ENCODE measurements at places on chromosomes 12 and 14.
A peak's percentile ranks its signal among the peaks of the same experiment; 100 is the strongest.

DNA sequence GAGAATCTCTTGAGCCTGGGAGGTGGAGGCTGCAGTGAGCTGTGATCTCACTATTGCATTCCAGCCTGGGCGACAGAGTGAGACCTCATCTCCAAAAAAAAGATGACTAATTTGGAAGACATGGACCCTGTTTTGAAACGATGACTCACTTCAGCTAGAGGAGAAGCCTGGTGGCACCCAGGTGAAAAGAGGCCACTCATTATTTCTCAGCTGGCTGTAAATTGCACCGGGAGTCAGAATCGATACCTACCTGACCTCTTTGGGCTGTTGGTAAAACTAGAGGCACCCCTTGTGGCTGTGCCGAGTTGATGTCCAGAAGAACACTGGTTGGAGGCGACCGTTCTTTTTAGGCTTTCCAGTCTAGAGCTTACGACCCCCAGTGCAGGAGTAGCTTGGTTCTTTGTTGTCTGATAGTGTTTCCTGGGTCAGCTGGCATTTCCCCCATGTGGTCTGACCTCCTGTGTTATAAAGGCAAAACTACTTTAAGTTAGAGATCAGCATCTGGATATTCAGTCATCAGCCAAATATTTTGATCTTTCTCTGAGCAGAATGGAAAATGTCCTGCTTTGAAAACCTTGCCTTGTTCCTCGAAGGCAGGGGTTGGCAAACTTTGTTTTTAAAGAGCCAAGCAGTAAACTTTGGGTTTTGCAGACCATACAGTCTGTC lies 93.2 kb downstream of the CHST11 start:
- DNase-seq, result peak; percentile 27

DNA sequence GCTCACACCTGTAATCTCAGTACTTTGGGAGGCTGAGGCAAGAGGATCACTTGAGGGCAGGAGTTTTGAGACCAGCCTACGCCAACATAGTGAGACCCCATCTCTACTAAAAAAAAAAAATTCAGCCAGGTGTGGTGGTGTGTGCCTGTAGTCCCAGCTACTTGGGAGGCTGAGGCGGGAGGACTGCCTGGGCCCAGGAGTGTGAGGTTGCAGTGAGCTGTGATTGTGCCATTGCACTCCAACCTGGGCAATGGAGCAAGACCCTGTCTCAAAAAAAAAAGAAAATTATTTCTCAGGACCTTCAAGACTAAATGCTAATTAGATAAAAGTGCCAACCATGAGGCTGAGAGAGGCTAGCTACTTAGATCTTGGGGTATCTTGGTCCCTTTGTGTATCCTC lies 23.5 kb downstream of the OTUB2 start:
- no peak for DNase-seq

DNA sequence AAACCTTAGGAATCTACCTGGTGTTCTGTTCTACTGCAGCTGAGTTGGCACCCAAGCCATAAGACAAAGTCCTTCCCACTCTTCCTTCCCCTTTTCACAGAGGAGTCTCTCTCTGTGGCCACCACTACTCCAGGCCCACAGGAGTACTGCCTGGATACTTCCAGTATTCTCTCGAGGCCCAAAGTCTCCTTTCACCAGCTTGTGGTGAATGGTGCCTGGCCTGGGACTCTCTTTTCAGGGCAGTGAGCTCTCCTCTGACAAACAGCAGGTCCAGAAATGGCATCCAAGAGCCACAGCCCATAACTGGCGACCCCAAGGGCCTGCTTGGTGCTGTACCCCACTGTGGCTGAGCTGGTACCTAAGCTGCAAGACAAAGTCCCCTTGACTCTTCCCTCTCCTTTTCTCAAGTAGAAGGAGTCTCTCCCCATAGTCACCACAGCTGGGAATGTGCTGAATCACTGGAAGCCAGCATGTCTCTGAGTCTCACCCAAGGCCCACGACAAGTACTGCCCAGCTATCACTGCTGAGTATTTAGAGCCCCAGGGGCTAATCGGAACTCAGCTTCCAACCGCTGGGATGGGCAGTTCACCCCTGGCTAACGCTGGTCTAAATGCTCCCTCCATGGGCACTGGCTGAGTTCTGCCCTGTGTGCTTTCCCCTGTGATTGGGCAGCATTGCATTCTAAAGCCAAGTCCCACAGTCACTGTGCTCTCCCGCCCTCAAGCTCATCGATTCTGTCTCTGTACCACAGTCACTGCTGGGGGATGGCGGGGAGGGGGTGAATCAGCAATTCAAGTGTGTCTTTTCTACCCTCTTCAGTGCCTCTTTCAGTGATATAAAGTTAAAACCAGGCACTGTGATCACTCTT lies 6.1 kb downstream of the A2ML1 start:
- no peak for DNase-seq

- no peak for DNase-seq
These were observed 97.1 kb downstream of the ETNK1 start for GRCh38 chr12:22722081-22722480.

DNA sequence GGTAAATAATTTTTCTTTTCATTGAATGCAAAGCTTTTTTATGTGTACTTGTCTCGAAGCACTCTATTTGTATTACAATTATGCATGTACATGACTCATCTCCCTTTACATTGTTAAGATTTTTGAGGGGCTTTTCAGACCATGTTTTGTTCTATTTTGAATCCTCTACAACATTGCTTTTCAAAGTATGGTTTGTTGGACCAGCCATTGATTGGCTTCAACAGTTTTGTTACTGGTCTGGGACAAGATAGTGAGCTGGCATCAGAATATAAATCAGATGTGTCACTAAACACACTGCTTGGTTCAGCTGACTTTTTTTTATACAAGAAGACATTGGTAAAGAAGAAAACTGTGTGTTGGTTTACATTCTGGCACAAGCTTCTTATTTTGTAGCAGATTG lies 122.3 kb downstream of the MON2 start:
- DNase-seq, result no peak

GRCh38 chr12:109445191-109445609 lies 31.9 kb downstream of the KCTD10 start:
- DNase-seq, result peak; percentile 54

DNA sequence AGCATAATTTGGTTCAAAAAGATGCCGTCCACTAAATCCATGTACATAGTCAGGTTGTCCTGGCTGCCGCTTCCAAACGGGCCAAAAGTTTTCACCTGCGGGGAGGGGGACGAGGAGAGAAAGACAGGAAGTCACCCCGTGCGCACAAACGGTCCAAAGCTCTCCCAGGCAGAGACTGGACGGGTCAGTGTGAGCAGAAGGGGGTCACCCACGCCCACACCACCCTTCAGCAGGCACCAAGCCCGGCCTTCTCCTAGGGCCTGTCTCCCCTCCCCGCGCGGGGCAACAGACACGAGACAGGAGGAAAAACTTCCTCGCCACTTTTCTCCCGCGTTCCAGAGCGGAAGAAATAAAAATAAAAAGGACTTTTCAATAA lies 888 bp downstream of the CCDC88C start:
- DNase-seq, result no peak

DNA sequence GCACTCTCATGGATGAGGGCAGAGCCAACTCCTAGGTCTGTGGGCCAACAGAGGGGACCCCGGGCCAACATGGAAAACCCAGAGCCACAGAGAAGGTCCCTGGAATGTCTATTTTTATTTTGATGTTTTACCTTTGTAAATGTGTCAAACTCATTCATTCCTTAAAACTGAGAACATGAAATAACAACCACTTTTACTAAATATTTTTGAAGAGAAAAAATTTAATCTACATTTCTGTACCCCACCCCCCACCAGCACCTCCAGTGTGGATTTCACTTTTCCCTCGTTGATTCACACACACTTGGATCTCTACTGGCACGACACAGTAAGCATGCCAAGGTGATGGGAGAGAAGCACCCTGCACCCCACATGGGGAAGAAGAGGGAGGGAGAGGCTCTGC lies 6.7 kb downstream of the KRT77 start:
- no peak for DNase-seq

- DNase-seq, result no peak
These were observed 14.1 kb downstream of the GPX2 start for GRCh38 chr14:64928239-64929013.

DNA sequence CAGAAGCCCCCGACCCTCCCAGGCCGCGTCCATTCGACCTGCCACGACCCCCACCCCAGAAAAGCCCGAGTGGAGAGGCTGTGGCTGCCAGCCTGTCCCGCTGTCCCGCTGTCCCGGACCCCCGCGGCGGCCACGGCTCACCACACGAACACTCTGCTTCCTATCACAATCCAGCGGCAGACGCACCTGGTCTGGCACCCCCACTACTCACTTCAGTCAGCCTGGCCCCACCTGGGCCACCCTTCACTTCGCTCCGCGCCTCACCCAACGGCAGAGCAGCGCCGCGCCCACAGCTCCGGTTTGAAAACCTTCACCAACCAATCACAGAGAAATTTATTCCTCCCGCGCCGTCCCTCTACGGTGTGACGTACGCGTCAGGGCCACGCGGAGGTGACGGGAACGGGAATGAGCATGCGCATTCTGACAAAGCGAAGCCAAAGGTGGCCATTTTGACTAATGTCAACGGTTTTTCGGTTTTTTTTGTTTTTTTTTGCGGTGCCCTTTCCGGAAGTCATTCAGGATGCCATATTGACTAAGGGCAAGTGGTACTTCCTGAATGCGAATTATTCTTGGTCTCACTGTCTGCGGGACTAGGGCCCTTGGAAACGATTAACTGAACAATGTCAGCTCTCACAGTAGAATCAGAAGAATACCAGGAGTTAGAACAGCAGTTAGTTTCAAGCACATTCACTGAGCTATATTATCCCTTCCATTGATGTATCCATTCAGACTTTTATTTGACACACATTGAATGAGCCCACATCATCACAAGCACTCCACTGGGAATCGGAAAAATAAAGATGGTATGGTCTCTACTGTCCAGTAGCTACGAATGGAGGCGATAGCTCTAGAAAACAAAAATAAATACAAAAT lies at the start of gene RACGAP1:
TSS of gene RACGAP1 (minus strand) at position 308 of the 873 bp plus-strand sequence. CDS start 8,779 bp downstream, outside the sequence.
- DNase-seq, result peak; percentile 98

DNA sequence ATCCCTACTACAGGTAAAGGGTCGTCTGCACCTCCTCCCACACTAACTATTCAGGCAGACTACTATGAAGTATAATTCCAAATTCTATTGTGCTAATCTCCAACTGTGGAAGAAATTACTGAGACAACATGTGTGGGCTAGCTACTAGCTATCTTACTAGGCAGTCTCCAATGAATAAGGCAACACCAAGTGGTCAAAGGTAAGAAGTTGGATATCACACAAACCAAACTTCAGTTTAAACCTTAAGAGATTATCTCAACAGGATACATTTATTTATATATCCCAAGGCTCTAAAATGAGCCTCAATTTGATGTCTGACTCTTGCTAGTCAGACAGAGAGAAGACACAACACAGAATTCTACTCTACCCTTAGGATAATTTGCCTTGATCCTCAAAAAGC lies 14.1 kb downstream of the MED13L start:
- DNase-seq, result no peak

All from AG20443 (cell line).